Femur (tissue), 1 donor: ENCODE measurements at places on chromosomes 2 and 18.

- no peak for DNase-seq
Measured at GRCh38 chr2:173145454-173145853, 69.8 kb downstream of the MAP3K20 start.

GRCh38 chr2:206555721-206556120 lies 86.6 kb upstream of the FAM237A start:
- no peak for DNase-seq

GRCh38 chr18:22822841-22823508 lies 110.2 kb upstream of the RBBP8 start:
- DNase-seq: no peak

GRCh38 chr2:151544449-151544848 lies 134.7 kb downstream of the RIF1 start:
- DNase-seq: no peak

- no peak for DNase-seq
Measured at GRCh38 chr2:212979799-212980198, 171.6 kb downstream of the IKZF2 start.

DNA sequence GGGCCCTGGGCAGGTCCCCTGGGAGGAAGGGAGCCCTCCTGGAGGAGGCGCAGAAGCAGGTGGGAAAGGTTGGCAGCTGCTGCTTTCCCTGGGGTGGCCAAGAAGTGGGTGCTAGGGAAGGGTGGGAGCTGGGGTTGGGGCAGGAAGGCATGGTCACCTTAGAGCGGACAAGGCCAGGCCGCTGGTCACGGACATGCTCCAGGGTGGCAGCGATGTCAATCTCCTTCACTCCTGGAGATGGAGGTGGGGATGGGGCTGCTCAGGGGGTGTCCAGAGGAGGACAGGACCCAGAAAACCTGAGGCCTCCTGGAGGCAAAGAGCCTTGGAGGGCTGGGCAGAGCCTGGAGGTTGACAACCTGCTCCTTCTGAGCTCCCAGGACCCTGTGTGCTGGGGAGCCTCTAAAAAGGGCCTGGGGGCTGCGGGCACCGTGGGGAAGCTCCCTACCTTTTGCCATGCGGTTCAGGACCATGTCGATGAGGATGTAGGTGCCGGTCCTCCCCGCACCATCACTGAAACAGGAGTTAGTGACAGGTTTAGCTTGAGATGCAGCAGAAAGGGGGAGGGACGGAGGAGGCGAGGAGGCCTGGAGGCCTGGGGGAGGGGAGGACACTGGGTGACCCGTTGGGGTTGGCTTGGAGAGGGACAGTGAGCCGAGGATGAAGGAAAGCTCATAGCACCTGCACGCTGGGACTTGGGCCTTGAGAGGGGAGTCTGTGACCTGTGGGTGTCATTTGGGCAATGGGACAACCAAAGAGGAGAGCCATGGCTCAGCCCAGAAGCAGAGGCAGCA lies 11.4 kb downstream of the DNAJB2 start:
- no peak for DNase-seq

DNA sequence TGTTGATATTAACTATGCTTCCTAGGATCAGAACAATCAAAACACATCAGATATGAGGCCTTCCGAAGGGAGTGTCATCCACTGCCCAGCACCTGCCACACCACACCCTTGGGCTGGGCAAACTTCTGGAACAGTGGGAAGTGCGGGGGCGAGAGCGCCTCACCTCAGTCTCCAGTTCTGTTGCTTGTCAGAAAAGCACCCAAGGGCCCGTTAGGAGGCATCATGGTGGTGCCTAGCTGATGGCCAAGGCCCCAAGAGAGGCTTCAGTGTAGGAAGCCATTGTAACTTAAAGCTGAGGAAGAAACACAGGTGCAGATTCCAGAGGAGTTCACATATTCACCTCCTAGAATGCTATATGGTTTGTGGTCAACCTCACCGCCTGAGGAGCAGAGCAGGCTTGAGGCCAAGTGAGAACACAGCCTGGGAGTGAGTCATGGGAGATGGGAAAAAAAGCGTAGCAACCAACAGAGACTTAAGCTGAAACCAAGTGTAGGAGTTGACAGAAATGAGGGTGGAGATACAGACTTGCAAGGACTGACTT lies 85.1 kb upstream of the ATL2 start:
- peak; percentile 66 for DNase-seq

DNA sequence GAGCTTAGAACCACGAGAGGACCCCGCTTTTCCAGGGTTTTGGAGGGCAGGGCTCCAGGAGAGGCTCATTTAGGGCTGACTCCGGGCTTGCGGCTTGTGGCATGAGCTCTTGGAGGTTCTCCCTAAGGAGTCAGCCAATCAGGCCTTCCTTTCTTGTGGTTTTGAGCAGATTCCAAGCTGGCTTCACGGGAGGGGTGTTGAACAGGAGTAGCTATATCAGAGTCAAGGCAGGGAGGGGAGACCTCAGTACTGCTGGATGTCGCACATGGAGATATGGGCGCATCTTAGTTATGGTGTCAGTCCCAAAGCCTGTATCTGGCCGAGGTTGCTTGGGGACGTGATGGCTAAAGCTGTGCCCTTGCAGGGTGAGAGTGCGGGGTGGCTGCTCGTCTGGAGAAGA lies 98.6 kb downstream of the AGAP1 start:
- no peak for DNase-seq

- no peak for DNase-seq
Measured at GRCh38 chr2:43585708-43586107, 10.1 kb downstream of the THADA start.

GRCh38 chr2:159497256-159497655 lies 119.1 kb downstream of the BAZ2B start:
- DNase-seq: no peak

DNA sequence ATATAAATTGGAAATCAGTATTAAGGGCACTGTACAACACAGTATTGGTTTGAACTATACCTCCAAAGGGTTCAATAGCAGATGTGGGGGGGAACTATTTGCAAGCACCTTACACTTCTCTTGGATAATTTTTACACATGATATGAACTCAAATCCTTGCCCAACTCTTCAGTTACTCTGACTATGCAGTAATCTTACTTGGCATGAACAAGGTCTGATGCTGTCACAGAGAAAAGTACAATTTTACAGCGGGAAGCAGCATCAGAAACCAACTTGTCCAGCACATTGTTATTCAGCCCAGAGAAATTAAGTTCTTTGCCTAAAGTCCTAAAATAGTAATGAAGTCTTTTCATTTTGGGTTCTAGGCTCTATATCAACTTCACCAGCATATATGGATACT lies 98.2 kb downstream of the ZNF521 start:
- no peak for DNase-seq

DNA sequence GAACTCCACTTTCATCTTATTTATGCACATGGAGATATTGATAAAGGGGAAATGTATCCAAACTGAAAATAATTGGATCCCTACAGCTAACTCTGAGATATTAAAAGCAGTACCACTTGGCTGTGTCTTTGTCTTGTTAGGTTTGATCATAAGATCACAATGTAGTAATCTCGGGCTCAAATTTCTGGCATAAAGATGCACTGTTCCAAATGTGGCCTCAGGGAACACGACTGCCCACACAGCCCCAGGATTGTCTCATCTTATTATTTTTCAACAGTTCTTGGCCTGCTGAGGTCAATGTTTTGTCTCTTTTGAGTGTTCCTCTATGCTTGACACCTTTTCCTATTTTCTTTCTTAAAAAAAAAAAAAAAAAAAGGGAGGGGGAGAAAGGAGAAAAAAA lies 114.1 kb downstream of the GBX2 start:
- DNase-seq: no peak

GRCh38 chr2:204505946-204506345 lies 39.3 kb upstream of the PARD3B start:
- no peak for DNase-seq

DNA sequence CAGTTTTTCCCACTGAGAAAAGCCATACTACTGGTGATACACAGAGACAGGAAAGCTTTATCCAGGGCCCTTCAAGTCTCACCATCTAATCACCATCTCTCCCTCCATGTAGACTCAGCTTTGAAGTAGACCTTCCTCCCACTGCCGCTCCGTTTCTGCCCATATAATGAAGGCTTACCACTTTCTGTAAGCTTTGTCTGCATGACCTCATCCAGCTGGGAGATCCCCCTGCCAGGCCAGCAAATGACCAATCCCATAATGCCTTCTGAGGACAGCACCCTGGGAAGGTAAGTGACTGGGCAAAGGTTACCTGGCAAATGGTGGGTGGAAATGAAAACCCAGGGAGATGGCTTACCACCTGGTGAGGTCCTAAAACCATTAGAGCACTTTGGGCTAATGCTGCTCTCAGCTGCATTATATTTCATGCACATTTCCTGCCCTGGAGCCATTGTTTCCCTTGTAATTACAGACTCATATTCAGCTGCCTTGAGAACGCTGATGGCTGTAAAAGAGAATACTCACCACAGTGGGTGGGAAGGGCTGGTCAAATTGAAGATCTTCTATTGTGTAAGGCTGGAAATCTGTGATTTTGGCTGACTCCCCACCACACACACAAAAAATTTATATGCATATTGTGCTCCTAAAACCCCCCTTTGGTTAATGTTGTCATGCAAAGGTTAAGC lies 350.7 kb upstream of the SYT4 start:
- no peak for DNase-seq

- peak; percentile 47 for DNase-seq
Measured at GRCh38 chr18:13520306-13520705, 206.1 kb downstream of the FAM210A start.

DNA sequence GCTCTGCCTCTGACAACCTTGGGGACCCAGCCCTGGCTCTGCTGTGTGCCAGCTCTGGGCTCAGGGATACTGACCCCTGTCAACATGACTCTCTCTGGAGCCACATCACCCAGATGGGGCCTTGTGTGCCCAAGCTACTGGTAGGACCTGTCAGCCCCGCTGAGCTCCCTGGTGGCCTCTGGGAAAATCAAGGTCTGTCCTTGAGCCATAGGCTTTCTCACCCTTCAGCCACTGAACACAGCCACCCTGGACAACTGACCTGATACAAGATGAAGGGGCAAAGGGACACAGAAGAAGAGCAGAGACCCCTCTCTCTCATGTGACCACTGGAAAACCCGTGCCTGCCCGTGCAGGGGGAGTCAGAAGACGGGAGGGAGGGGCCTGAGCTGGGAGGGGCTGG lies 7.8 kb downstream of the CCDC74A start:
- no peak for DNase-seq

DNA sequence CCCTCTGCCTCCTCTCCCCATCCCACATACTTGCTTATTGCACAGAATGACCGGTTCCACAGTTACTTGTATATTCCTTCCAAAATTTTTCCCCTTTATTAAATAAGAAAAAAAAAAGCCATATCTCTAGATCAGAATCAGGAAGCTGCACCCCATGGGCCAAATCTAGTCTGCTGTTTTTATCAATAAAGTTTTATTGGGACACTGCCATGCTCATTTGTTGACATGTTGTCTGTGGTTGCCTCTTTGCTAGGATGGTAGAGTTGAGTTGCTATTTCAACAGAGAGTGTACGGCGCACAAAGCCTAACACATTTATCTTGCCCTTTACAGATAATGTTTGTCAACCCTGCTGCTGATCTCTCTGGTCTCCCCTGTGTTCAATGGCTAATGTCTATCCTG lies 15.8 kb upstream of the PIEZO2 start:
- no peak for DNase-seq

- no peak for DNase-seq
Measured at GRCh38 chr2:82795446-82795845, 1663.6 kb downstream of the SUCLG1 start.

- DNase-seq: no peak
Measured at GRCh38 chr2:48733067-48733503, 22.4 kb downstream of the LHCGR start.

DNA sequence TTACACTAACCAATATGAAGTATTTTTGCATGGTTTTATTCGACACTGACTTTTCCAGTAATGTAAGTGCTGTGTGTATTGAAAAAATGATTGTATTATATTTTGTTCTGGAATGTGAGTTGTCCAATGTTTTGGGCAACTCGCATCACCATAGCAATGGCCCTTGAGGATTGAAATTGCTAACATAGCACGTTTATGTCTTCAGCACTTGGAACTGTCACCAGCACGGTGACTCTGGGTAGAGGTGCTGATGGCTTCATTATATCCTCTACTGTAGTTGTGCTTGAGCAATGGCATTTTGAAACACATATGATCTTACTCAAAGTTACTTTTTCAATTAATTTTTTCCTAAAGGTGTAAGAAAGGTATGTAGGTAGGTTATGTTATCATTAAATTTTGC lies 271.5 kb downstream of the ACTR3 start:
- no peak for DNase-seq

GRCh38 chr2:101837354-101837753 lies 139.8 kb downstream of the MAP4K4 start:
- no peak for DNase-seq

GRCh38 chr2:157395811-157396210 lies 48.1 kb downstream of the CYTIP start:
- no peak for DNase-seq

- no peak for DNase-seq
Measured at GRCh38 chr2:108454440-108454839, 5.4 kb downstream of the GCC2 start.

DNA sequence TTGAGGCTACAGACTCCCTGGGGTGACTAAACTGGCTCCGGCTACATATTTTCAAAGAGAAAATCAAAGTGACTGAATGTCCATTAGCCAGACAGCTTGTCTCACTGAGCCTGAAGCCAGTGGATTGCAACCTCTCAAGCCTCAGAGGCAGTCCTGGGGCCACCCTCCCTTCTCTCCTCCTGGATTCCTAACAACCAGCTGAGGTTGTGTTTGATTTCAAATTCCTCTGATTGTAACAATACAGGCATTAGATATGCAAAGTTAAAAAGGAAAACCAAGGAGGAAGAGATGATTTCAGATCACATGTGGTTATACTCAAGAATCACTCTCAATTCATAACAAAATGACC lies 101.0 kb upstream of the LMAN1 start:
- DNase-seq: no peak

DNA sequence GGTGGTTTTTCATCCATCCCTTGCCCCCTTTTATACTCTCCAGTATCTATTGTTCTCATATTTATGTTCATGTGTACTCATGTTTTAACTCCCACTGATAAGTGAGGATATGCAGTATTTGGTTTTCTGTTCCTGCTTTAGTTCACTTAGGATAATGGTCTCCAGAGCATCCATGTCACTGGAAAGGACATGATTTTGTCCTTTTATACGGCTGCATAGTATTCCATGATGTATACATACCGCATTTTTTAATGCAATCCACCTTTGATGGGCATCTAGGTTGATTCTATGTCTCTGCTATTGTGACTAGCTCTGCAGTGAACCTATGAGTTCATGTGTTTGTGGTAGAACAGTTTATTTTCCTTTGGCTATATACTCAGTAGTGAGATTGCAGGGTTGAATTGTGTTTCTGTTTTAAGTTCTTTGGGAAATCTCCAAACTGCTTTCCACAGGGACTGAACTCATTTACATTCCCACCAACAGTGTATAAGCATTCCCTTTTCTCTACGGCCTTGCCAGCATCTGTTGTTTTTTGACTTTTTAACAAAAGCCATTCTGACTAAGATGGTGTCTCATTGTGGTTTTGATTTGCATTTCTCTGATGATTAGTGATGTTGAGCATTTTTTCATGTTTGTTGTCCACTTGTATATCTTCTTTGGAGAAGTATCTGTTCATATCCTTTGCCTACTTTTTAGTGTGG lies 420.2 kb downstream of the THSD7B start:
- DNase-seq: no peak

- DNase-seq: no peak
Measured at GRCh38 chr18:2657788-2658458, 2.4 kb downstream of the SMCHD1 start.

GRCh38 chr18:22098563-22098989 lies 70.8 kb upstream of the GATA6 start:
- DNase-seq: no peak

GRCh38 chr2:105604938-105605337 lies 139.8 kb upstream of the NCK2 start:
- peak; percentile 60 for DNase-seq
